Esophagus mucosa (tissue), 1 donor: ENCODE measurements at places on chromosomes 11 and 22. TPM values are rescaled to one million over a fixed set of nuclear protein-coding genes. Genes with fewer than 3 reads are reported as not detected.

Gene BUD13
- 9.1 TPM for total RNA-seq

GRCh38 chr22:24155627-24156140 lies 25.6 kb upstream of the SUSD2 start:
- peak; percentile 60 for ATAC-seq

DNA sequence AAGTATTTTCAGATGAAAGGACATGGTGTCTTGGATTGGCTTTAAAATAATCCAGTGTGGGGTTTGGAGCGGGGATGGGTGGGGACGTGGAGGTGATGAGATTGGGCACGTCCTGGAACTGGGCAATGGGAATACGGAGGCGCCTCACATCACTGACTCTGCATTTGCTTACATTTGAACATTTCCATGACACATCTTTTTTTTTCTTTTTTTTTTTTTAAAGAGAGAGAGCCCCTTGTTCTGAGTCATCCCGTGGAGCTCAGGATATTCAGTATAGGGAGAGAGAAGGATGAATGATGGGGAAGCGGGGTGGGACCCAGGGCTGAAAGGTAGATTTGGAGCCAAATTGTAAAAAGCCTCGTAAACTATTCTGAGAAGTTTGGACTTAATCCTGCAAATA lies 142.7 kb downstream of the FBXO7 start:
- ATAC-seq = no peak

GRCh38 chr22:27372364-27372763 lies 429.2 kb downstream of the MN1 start:
- ATAC-seq = no peak
